ENCODE measurements at places on chromosomes 3 and 15. TPM values are rescaled to one million over a fixed set of nuclear protein-coding genes. Genes with fewer than 3 reads are reported as not detected.

The CDC25A gene
- total RNA-seq = 0.90 TPM

The MYZAP gene
- not detected for total RNA-seq

The TMEM40 gene
- total RNA-seq = not detected

The MAP6D1 gene
- total RNA-seq = 6.0 TPM

The MKRN2 gene
- 41.4 TPM for total RNA-seq

The CD86 gene
- total RNA-seq = not detected

The UROC1 gene
- not detected for total RNA-seq

The COL6A6 gene
- total RNA-seq = 18.6 TPM

The HRG gene
- not detected for total RNA-seq

The GREM1 gene
- total RNA-seq = 181 TPM

The TRIM69 gene
- total RNA-seq = 9.5 TPM

The ARGFX gene
- not detected for total RNA-seq

The KLF15 gene
- total RNA-seq = 3.2 TPM

The NDN gene
- 89.0 TPM for total RNA-seq

The KLHL40 gene
- not detected for total RNA-seq

The CACNA2D3 gene
- not detected for total RNA-seq

The LMCD1 gene
- 22.4 TPM for total RNA-seq

The FBXO40 gene
- not detected for total RNA-seq

The SERINC4 gene
- total RNA-seq = not detected

The TJP1 gene
- total RNA-seq = 94.2 TPM

The RBMS3 gene
- total RNA-seq = 84.1 TPM

The PRSS50 gene
- total RNA-seq = not detected

All from fibroblast of the aortic adventitia (primary cell).